Smooth muscle cell of the brain vasculature (primary cell): ENCODE measurements at places on chromosomes 4 and X.

GRCh38 chr4:118307643-118308042 lies 45.2 kb downstream of the PRSS12 start:
- DNase-seq = no peak

GRCh38 chrX:50813843-50814661 lies at the start of gene SHROOM4:
SHROOM4 (minus strand) TSS chrX:50814194; CDS start chrX:50814018, 176 bp downstream.
- DNase-seq = no peak

GRCh38 chr4:25929298-25929686 lies 15.3 kb downstream of the SMIM20 start:
- DNase-seq = no peak

- DNase-seq = no peak
Measured at GRCh38 chr4:27917381-27917780, 1056.7 kb downstream of the STIM2 start.

DNA sequence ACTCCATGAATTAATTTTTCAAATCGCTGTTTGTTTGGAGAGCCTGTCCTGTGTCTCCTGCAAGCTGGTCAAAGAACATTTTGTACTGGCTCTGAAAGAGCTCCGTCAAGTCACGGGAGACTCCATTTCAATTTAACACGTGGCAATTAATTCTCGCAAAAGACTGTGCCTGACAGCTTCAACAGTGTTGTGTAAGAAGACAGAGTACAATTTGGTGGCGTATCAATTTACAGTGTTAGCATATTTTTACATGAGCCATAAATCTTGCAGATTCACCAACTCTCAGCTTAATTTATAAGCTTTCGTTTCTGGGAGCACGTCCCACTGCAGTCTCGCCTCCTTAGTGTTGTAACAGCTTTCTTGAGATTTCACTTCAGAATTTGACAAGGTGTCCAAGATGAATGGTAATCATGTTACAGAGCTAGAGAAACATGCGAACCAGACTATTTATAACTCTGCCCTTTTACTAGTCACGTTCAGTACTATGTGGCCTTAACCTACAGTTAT lies 70.8 kb downstream of the RWDD4 start:
- DNase-seq = no peak

- no peak for DNase-seq
Measured at GRCh38 chrX:2313864-2314640, 186.7 kb downstream of the DHRSX start.

DNA sequence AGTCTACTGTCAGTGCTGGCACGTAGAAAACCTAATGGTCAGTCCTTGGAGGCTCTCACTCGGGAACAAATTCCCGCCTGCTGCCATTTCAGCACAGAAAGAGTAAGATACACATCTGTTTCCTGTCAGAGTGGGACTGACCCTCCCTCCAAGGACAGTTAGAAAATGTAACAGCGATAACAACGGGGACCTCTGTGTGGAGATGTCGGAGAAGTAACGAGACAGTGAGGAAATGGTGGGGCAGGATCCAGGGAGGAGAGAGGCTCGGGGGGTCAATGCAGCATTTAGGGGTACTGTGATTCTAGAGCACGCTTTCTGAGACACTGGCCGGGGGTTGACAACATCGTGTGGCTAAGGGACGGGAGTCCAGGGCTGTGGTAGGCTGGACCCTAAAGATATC lies 36.0 kb upstream of the SORCS2 start:
- DNase-seq = no peak

DNA sequence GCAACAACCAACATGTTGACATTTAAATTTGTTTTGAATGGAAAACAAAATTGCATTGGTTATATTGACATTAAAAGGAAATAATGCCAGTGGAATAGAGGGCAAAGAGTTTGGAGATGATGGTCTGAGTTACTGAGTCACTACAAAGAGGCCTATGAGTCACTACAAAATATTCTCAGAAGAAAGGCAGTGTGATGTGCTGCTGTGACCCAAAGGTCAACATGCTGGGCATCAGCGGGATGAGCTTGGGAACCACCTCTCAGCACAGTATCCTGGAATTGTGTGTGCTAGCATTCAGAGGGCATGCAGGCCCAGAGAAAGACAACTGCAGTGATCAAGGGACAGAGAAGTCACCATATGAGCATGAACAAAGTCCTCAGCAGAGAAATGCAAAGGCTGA lies 2.8 kb downstream of the CMC4 start:
- no peak for DNase-seq

DNA sequence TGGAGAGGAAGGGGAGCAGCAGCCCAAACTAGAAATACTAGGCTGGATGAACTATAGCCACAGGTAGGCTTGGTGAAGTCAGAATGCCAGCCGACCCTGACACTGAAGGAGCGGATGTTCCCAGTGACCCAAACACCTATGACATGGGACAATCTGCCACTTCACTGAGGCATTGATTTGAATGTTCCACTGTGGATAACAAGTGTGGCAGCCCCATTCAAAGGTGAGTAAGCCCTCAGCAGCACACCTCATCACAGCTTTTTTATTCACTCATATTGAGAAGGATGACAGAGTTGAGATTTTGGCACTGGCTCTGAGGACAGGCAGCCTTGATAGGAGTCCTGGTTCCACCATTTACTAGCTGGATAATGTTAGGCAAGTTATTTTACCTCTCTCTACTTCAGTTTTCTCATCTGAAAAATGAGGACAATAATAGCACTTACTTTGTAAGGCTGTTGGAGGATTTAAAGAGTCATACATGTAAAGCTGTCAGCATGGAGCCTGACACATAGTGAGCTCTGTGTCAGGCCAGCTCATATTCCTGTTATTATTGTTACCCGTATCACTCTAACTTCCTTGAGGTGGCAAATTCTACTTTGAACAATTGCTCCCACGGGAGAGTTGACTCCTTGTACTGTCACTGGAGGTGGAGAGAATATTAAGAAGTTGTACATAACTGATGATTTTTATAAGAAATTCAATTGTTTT lies 114.6 kb downstream of the RASL11B start:
- DNase-seq = no peak

DNA sequence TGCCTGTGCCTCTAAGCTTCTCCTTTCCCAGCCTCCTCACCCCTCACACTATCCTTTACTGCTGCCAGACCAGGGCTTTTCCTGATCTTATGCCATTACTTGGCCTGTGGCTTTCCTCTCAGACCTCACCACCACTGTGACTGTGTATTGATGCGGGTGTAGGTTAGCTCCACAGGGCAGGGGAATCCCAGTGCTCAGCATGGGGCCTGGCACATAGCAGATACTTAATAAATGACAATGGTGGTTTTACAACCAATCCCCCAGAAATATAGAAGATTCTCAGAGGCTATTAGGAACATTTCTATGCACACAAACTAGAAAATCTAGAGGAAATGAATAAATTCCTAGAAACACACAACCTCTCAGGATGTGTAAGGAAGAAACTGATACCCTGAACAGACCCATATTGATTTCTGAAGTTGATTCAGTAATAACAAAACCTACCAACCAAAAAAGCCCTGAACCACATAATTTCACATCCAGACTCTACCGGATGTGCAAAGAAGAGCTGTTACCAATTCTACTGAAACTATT lies 129.6 kb upstream of the QRFPR start:
- no peak for DNase-seq

DNA sequence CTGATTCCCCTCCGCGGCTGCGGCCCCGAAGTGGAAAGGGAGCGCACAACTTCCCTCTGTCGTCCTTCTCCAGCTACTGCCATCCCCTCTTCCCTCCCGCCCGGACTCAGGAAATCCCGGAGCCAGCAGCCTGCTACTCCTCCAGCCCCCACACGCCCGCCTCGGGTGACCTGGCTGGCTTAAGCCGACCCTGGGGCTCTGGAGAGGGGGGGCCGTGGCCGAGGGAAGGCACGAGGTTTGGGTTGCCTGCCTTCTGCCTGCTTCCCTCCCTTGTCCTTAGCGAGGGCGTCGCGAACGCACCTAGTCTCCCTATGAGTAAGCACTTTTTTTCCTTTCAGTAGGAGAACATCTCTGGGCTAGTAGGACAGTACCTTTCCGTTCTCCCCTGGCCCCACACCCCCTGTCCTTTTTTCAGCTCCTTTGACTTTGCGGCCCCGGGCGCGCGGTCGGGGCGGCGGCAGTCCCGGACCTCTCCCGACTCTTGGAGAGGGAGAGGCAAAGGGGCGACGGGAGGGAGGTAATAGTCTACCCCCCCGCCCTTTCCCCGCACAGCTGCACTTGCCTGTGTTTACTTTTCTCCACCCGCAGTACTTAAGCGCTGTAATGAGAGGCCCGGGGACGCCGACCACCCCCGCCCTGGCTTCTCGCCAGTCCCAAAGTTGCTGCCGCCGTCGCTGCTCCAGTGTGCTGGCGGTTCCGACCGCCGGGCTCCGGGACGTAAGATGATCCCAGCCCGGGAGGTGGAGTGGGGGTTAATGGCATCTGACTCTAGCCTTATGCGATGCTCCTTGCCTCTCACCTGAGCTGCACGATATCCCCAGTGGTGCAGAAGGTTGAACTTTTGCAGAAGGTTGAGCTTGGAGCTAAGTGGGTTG lies 868 bp downstream of the PLS3 start:
- DNase-seq = no peak

DNA sequence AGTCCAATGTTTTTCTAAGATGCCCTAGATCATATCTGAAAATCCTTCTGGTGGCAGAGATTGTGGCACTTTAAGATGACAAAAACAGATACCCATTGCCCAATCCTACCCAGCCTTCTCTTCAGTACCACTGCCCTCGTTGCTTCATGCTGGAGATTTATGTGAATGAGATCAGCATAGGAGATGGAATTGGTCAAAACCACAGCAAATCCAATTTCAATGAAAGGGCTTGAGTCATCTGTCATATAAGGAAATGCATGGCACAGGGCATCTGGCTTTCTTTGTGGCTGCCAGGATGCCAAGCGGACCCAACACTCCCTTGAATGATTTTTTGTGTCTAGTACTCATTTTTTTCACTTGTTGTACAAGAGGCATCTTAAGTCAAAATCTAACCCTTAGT lies 16.8 kb downstream of the AFF2 start:
- DNase-seq = no peak

GRCh38 chr4:126778348-126778747 lies 854.4 kb upstream of the INTU start:
- no peak for DNase-seq

DNA sequence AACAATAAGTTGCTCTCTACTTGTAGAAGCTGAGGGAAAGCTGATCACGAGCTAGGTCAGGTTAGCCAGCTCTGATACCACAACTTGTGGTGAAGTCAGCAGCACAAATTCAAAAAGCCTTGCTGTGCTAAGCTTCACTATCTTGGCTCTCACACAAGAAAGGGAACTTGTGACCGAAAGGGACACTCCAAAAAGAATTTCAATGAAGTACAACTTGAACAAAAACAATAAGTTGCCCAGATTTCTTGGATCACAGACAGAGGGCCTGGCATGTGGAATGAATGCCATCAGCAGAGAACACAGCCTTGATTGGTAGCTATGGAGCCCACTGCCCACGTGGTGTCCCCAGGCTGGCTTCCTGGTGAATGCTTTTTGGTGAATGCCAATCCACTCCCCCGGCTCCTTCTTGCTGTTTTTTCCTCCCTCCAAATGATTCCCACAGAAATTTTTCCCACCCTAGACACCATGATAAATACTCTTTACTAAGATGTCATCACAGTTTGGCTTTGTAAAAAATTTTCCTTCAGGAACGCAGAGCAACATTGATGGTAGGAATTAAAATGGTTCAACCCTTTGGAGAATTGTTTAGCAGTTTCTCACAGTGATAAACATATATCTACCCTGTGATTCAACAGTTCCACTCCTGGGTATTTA lies 82.6 kb downstream of the ANXA3 start:
- no peak for DNase-seq

GRCh38 chr4:78660559-78660958 lies 109.0 kb downstream of the ANXA3 start:
- no peak for DNase-seq

- DNase-seq = no peak
Measured at GRCh38 chr4:8353912-8354453, 84.4 kb downstream of the HTRA3 start.

- no peak for DNase-seq
Measured at GRCh38 chrX:119235051-119235511, 1.0 kb upstream of the PGRMC1 start.

DNA sequence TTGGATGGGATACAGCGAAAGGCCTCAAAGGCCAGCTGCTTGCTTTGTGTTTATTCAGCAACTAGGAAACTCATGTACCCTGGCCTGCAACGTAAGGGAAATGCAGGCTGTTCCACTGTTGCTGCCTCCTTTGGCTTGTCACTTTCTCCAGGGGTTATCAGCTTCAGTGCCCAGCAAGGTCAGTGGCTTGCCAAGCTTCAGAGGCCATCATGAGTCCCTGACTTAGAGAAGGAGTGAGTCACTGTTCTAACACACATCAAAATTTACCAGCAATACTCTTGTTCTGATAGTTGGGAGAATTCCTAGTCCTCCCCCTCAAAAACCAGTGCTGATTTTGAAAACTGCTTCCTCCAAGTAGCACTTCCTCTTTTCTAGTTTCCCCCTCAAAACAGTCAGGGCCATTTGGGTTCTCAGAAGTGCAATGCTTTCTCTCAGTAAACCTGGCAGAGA lies 250.8 kb downstream of the ARHGAP24 start:
- DNase-seq = no peak

GRCh38 chr4:164087733-164088132 lies 593.2 kb downstream of the TMA16 start:
- no peak for DNase-seq

- peak; percentile 21 for DNase-seq
Measured at GRCh38 chr4:20422398-20422797, 170.7 kb downstream of the SLIT2 start.

GRCh38 chrX:150616179-150616862 lies 47.9 kb downstream of the MTM1 start:
- DNase-seq = no peak

DNA sequence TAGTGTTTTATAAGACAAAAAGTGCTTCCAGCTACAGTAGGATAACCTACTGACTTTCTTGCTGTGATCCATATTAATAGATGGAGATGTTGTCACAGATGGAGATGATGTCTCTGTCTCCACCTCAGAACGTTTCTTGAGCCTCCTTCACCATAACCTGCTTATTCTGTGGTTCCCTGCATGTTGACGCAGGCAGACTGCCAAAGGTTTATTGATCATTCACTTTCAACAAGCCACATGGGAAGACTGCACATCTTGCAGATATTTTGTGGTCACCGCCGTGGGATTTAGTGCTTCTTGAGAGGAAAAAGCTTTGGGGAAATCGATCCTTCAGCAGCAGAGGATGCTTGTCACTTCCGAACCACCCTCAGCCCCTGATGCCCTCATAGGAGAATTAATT lies 943.0 kb upstream of the PRKX start:
- no peak for DNase-seq

DNA sequence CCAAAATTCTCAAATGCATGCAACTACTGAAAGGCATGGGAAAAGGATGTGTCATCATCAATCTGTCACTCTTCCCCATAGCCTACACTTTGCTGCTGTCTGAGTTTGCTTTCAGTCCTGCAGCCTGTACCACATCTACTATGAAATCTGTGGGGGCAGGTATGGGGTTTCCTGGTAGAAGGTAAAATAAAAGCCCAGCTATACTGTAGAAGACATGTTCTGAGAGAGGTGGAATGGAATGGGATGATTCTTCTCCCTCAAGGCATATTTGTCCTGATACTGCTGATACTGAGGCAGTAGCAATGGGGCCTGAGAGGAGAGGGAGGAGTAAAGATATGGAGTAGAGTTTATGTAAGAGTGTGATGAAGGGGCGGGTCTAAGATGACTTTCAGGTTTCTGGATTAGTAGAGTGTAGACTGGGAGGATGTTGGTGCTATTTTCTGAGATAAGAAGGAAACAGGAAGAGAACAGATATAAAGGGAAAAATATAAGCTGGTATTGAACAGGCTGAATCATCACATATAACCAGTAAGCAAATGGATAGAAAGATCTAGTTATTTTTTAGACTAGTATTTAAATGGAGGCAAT lies 38.7 kb upstream of the GYPA start:
- DNase-seq = no peak

- no peak for DNase-seq
Measured at GRCh38 chr4:40924793-40925117, 175.0 kb downstream of the NSUN7 start.
